NCI-H1694 treated with DMSO at 0.1 percent for 48 hours (cell line): ENCODE measurements at places on chromosomes 1 and 21.

- DNase-seq, result no peak
Observed at GRCh38 chr1:13892671-13893325, 192.8 kb downstream of the PRDM2 start.

DNA sequence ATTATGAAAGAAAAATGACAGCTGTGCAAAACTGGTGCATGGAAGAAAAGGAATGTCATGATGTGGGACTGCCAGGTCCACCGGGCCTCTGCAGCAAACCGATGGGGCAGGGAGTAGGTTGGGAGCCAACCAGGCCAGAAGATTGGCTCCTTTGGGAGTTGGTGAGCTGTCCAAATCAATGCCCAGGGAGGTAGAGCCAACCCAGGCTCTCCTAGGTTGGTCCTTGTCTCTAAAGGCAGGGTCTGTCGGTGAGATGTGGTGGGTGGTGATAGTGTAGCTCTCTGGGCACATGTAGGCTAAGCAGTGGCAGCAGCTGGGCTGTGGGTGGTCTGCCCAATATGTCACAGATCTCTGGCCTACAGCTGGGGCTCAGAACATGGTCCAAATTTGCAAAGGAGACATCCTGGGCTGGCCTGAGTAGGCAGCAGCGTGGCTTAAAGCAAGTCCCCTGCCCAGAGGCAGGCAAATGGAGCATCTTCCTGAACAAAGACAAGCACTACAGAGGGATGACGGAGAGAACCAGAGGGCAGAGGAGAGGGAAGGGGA is 61.2 kb upstream of the PRDX6 start:
- no peak for DNase-seq

DNA sequence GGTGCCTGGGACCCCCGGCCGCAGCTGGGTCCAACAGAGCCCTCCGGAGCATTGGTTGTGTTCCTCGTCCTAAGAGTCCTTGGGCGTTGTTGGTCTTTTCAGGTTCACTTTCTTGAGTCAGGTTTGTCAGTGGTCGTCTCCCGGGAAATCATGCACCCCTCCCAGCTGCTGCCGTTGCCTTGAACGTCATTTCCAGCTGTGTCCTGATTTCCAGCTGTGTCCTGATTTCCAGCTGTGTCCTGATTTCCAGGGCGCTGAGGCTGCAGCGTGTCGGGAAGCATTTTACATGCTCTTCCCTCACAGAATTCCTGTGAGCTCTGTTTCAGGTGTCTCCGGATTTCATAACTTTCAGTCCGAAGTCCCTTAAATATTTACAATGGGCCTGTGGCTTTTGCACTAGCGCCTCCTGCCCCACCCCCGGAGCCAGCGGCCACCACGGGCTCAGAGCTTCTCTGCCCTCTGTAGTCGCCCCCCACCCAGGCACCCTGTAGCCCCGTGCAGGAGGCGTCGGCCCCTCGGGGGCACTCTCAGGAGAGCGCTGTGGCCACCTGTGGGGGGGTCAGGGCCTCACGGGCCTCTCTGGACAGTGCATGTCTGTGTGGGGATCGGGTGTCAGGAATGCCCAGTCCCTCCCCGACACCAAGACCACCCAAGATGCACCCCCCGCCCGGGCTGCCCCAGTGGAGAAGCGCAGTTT is 66.7 kb downstream of the COL18A1 start:
- DNase-seq, result no peak

DNA sequence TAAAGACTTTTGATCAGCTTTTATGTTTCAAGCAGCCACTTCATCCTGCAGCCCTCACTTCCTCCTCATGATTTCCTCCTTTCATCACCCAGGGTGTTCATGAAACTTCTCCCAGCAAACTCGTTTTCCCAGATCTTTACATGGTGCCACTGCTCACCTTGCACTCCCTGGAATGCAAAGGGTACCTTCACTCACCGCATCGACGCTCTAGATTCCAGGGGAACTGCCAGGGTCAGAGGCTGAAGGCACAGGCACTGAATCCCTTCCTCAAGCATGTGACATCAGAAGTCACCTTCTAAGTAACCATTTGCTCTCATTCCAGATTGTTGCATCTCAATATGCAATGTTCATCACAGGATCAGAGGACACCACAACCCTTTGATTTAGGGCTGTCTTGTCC is 82.8 kb downstream of the PRKAB2 start:
- no peak for DNase-seq

- no peak for DNase-seq
Observed at GRCh38 chr1:201715351-201715750, 113.6 kb upstream of the IPO9 start.

DNA sequence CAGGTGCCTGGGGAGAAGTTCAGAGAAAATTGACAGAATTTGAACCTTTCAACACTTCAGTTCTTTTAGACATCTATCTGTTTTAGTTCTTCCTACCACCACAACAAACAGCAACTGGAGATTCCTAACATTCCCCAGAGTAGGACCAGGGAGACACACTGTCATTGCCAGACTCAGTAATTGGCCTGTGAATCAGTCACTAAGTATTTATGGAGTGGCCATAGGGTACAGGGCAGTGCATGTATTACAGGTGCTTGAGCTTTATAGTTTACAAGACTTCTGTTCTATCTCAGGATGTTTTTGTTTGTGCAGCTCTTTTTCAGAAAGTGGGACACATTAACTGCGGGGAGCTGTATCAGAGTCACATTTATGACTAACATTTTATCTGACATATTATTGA is 1.7 kb downstream of the CDC14A start:
- DNase-seq, result no peak

GRCh38 chr1:152884966-152885624 is 7.0 kb downstream of the SMCP start:
- no peak for DNase-seq

GRCh38 chr1:15100880-15101760 is 52.4 kb upstream of the TMEM51 start:
- DNase-seq, result no peak

DNA sequence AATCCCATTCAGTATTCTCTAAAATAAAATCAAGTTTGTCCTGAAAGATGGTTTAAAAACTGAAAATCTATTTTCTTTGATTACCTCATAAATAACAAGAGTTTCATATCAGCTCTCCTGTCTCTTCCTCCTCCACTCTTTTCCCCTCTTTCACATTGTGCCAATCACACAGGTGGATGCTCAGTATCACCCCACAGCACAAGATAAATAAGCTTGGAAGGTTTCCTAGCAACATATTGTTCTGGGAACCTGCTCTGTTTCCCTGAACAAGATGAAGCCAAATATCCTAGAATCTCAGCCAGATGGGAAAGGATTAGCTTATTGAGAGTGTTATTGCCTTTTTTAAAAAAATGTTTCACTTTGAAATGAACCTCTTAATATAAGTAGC is 45.7 kb upstream of the CACYBP start:
- peak; percentile 69 for DNase-seq

GRCh38 chr21:26177746-26178426 is 7.3 kb upstream of the APP start:
- DNase-seq, result no peak

- DNase-seq, result no peak
Observed at GRCh38 chr1:154759196-154759595, 110.9 kb downstream of the KCNN3 start.

- DNase-seq, result no peak
Observed at GRCh38 chr1:13860031-13860430, 160.0 kb downstream of the PRDM2 start.

DNA sequence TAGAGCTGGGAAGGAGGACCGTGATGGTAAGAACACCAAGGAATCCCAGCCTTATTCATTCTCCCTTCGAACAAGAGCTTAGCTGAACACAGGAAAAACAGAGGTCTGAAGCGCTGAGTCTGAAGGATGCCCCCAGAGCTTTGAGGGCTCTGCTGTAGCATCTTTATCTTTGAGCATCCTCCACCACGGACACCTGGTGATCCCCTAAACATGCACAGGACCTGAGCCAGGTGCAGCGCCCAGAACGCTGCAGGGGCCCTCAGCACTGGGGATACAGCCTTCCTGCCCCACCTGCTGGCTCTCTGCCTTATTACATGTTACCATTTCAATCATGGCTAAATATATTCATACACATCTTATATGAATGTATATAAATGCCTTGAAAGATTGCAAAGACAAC is 7.7 kb upstream of the GPATCH4 start:
- peak; percentile 80 for DNase-seq

DNA sequence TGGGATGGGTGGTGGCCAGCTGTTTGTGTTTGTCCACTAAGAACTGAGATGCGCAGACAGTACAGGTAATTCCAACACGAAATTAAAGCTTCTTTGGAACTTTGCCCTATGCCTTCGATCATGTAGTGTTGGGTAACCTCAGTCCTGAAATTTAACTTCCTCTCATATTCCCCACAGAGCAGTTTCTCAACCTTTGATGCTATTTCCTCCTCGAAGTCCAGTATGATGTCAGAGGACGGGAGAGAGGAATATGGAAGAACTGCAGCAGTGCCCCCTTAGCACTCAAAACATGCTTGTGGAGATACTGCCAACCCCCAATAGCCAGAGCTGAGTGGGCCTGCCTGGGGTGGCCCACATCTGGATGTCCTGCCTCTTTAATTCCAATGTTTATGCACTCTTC is 3.6 kb downstream of the LPAR3 start:
- DNase-seq, result no peak

- DNase-seq, result no peak
Observed at GRCh38 chr1:72466376-72466775, 184.0 kb upstream of the NEGR1 start.

DNA sequence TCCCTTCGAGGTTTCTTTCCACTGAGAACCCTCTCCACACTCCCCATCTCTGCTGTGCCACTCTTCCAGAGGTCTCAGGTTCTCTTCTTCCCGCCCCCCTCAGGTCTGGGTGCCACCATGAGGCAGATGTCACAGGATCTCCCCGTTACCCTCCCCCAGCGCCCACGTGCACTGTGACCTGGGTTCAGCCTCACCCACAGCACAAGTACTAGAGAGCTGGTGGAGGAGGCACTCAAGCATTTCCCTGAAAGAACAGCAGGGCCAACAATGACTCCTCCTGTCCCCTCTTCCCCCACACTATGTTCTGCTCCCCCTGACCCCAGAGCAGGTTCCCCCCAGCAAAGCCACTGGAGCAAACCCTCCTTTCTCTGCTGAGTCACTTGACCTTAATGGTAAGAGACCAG is 14.3 kb downstream of the PLEKHA6 start:
- no peak for DNase-seq

GRCh38 chr1:193113992-193114332 is 7.9 kb upstream of the CDC73 start:
- DNase-seq, result no peak

GRCh38 chr1:223771814-223772770 is 59.8 kb downstream of the CAPN2 start:
- DNase-seq, result no peak

GRCh38 chr1:13661539-13661938 is 38.4 kb upstream of the PRDM2 start:
- no peak for DNase-seq

GRCh38 chr1:164477343-164477742 is 81.6 kb upstream of the PBX1 start:
- DNase-seq, result no peak

DNA sequence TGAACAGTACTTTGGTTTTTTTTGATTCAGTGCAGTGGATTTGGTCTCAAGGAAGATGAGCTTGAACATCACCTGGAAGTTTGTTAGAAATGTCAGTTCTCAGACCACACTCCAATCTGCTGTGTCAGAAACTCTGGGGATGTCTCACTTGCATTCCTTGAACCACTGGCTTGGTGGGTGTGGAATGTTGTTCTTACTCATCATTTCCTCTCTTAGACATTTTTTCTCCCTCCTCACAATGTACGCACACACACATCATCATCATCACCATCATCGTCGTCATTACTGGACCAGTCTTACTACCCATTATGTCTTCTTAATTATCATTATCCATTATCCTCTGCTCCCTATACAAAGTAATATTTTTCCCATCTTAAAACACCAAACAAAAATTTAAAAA is 91.9 kb upstream of the KCNK2 start:
- DNase-seq, result no peak

- DNase-seq, result no peak
Observed at GRCh38 chr1:167538657-167539056, 14.9 kb downstream of the CREG1 start.

- no peak for DNase-seq
Observed at GRCh38 chr1:40477678-40478053, 576 bp downstream of the ZFP69 start.

- no peak for DNase-seq
Observed at GRCh38 chr1:75165264-75165663, 31.1 kb downstream of the LHX8 start.

- peak; percentile 28 for DNase-seq
Observed at GRCh38 chr1:165174491-165174890, 182.0 kb downstream of the LMX1A start.

- no peak for DNase-seq
Observed at GRCh38 chr21:16159213-16159970, 429.6 kb downstream of the USP25 start.

- no peak for DNase-seq
Observed at GRCh38 chr1:59560807-59561450, 253.8 kb upstream of the HOOK1 start.

DNA sequence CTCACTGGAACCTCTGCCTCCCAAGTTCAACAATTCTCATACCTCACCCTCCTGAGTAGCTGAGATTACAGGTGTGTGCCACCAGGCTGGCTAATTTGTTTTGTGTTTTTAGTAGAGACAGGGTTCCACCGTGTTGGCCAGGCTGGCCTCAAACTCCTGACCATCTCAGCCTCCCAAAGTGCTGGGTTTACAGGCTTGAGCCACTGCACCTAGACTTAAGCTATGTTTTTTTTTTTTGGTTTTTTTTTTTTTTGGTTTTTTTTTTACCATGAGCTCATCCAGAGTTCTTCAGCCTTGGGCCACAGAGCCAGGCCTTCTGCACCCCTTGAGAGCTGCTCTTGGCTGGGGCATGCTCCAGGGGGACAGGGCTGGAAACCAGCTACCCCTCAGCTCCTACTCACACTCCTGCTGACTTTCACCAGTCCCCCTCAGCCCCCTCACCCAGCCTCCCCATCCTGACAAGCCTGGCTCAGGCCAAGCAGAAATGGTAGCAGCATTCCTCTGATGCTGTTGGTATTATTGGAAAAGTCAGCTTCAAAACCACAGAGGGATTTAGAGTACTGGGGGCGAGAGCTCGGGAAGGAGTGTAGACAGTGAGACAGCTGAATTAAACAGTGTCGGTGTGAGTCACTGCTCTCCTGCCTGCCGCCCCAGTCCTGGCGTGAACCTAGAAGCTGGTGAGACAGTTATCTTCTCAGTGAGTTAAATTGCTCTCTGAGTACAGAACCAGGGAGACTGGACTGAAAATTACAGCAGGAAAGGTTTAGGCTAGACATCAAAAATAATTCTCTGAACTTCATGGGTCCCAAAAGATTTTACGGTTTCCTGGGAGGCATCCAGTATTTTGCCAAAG is 63.7 kb downstream of the NAV1 start:
- no peak for DNase-seq
